ENCODE measurements at places on chromosomes 5 and 9.

DNA sequence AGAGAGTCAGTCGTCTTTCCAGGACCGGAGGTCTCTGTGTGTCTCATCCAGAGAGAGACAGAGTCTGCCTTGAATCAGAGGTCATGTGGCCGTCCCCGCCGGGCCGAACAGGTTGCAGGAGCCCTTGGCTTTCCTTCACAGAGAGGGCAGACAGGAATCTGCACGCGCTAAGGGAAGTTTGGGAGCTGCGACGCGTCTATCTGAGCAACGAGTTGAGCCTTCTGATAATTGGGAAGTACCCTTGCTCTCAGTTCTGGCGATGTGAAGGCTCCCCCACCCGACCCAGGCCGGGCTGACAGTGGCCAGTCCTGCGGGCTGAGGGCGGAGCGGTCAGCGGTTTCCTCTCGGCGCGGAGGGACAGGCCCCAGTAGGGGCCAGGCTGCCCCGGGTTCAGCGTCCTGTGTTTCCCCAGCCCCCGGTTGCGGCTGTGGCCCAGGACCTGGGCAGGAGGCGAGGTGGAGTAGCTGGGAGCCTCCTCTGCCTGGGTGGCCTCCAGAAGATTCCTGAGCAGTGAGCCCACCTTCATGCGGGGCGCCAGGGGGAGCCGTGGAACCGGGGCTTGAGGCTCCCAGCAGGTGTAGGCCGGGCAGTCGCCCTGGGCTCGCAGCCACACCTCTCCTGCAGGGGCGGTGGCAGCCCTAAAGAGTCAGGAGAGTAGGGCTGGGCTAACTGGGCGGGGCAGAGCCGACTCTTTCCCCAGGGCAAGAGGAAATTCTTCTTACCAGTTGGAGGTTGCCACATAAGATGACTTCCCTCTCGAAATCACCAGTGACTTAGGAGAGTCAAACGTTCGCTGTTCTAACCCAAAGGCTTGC is 13.9 kb downstream of the NR2F1 start:
- DNase-seq: no peak

GRCh38 chr5:150130493-150130922 is 25.1 kb downstream of the PDGFRB start:
- DNase-seq: no peak

GRCh38 chr9:134317790-134318414 is 8.4 kb upstream of the RXRA start:
- no peak for DNase-seq

- no peak for DNase-seq
These were observed 10.2 kb downstream of the CMYA5 start for GRCh38 chr5:79699763-79700400.

DNA sequence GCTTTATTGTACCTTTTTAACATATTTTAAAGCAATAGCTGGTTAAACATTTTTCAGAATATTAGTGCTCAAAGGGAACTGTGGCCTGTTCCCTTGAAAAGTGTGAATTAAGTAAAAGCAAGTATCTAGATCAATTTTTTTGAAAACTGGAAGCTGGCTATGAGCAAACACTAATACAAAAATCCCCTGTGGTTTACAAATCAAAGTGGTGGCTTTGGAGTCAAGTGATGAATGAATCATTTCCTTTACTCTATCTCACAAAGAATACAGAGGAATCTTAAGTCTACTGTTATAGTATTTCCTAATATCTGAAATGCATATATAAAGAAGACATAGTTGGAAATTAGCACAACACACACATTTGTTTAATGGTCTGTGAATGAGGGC is 212.4 kb upstream of the C9orf72 start:
- DNase-seq: no peak

- no peak for DNase-seq
These were observed 375.2 kb upstream of the IRX2 start for GRCh38 chr5:3126639-3127038.

- DNase-seq: no peak
These were observed 33.2 kb downstream of the SPOCK1 start for GRCh38 chr5:137465930-137466329.

All from activated effector memory CD4-positive, alpha-beta T cell treated with Interleukin-2 at 50 U/mL for 16 hours (primary cell).